ENCODE measurements at places on chromosomes 6 and 20. TPM values are rescaled to one million over a fixed set of nuclear protein-coding genes. Genes with fewer than 3 reads are reported as not detected.

DNA sequence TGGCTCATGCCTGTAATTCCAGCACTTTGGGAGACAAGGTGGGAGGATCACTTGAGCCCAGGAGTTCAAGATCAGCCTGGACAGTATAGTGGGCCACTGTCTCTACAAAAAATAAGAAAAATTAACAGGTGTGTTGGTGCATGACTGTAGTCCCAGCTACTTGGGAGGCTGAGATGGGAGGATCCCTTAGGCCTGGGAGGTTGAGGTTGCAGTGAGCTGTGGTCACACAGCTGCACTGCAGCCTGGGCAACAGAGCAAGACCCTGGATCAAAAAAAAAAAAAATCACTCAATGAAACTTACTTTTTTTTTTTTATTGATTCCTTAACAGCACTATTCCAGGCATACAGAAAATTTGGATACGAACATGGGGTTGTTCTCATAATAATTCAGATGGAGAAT lies 14.0 kb downstream of the CDKAL1 start:
- no peak for DNase-seq

DNA sequence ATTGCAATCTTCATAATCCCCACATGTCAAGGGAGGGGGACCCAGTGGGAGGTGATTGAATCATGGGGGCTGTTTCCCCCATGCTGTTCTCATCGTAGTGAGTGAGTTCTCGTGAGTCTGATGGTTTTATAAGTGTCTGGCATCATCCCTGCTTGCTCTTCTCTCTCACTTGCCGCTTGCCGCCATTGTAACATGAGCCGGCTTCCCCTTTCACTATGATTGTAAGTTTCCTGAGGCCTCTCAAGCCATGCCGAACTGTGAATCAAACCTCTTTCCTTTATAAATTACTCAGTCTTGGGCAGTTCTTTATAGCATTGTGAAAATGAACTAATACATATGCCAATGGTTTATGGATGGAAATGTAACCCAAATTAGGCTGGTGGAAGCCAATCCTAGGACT lies 109.4 kb upstream of the AKAP12 start:
- DNase-seq, result no peak

Gene PLN
- polyA plus RNA-seq, result 96.0 TPM

GRCh38 chr6:48429610-48430009 lies 318.6 kb upstream of the PTCHD4 start:
- DNase-seq, result no peak

- DNase-seq, result peak; percentile 61
Observed at GRCh38 chr6:151004383-151005024, 139.0 kb downstream of the MTHFD1L start.

DNA sequence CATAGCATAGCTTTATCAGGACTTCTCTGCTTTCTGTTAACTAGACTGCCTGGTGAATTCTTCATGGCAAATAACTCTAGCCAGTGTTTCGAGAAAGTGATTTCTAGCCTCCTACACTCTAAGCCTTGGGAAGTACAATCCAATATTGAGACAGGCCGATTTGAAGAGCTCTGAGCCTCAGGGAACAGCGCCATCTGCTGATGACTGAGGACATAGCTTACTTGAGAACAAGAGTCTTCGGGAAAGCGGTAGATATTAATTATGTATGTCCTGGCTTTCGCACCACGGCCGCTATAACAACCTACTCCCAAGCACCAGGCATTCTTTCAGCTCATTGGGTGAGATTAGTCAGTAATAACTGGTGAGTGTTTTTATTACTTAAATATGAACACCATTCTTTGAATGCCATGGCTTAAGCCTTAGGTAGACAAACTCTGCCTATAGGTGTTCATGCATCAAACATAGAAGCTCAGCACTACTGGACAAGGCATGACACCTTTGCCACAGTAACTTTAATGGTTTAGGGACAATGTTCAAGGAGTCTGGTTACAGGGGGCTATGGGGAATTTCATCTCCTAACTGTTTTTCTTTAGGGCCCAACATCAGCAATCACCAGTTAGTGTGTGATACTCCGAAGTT lies 518.6 kb downstream of the BMP2 start:
- peak; percentile 67 for DNase-seq

- no peak for DNase-seq
Observed at GRCh38 chr20:47843886-47844567, 58.7 kb upstream of the SULF2 start.

Gene MYB
- polyA plus RNA-seq, result 0.18 TPM

DNA sequence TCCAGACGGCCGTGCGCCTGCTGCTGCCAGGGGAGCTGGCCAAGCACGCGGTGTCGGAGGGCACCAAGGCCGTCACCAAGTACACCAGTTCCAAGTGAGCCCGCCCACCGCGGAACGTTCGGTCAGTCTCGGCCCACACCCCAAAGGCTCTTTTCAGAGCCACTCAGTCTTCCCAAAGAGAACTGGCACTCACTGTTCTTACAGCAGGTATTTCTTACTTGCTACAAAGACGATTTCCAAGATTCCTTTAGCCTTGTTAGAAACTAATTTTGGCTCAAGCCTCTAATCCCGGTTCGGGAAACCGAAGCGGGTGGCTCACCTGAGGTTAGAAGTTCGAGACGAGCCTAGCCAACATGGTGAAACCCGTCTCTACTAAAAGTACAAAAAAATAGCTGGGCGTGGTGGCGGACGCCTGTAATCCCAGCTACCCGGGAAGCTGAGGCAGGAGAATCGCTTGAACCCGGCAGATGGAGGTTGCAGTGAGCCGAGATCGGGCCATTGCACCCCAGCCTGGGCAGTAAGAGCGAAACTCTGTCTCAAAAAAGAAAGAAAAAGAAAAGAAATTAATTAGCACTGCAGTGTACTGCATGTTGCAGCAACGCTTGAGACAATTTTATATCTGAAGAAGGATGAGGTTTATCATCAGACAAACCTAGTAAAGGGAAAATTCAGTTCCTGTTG lies 73.1 kb downstream of the OR2B2 start:
- DNase-seq, result no peak

Gene MMS22L
- polyA plus RNA-seq, result 2.7 TPM

Gene SLC22A16
- polyA plus RNA-seq, result 0.53 TPM

Gene TREM2
- polyA plus RNA-seq, result 1.5 TPM

DNA sequence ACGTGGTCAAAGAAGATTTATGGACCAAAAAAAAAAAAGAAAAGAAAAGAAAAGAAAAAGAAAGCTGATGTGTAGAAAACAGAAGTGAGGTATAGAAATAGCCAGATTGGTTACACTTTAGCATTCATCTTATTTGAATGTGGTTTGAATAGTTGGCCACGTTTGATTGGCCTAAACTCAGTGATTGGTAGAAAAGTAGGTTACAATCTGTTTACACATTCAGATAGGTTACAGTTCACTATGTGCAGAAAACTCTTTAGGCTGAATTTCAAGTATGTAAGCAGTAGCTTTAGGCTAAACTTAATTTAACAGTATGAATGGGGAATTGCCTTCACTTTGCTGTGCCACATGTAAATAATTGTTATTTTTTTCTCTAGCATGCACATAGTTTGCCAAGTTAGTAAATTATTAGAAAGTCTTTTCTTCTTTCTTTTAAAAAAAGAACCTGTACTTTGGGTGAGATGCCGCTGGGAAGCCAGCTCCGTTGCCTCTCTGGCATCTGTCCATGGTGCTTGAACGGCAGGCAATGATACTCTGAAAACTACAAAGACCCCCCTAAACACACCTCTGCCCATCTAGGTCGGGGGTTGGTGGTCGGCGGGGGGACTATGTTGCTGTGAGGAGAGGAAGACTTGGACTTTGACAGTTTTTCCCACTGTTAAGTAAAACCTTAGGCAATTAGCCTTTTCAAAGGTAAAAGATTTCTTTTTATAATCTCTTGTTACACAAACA lies 173.0 kb downstream of the AIG1 start:
- DNase-seq, result no peak

- no peak for DNase-seq
Observed at GRCh38 chr6:14807130-14807529, 438.7 kb upstream of the JARID2 start.

DNA sequence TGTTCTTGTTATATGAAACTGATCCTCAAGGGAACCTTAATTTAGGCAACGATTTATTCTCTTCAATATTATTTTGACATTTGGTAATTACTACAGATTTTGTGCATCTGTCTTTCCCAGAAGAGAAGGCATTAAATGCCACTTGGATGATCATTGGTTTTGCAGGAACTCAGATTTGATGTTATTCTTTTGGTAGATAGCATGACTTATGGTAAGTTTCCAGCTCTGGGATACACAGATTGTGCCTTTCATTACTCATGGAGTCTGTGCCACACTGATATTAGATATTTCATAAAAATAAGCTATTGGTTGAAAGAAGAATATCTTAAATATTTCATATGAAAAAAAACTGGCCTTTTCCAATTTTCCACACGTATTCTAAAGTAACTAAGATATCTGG lies 120.1 kb downstream of the AIG1 start:
- DNase-seq, result no peak

Gene TRDN
- 0.09 TPM for polyA plus RNA-seq

DNA sequence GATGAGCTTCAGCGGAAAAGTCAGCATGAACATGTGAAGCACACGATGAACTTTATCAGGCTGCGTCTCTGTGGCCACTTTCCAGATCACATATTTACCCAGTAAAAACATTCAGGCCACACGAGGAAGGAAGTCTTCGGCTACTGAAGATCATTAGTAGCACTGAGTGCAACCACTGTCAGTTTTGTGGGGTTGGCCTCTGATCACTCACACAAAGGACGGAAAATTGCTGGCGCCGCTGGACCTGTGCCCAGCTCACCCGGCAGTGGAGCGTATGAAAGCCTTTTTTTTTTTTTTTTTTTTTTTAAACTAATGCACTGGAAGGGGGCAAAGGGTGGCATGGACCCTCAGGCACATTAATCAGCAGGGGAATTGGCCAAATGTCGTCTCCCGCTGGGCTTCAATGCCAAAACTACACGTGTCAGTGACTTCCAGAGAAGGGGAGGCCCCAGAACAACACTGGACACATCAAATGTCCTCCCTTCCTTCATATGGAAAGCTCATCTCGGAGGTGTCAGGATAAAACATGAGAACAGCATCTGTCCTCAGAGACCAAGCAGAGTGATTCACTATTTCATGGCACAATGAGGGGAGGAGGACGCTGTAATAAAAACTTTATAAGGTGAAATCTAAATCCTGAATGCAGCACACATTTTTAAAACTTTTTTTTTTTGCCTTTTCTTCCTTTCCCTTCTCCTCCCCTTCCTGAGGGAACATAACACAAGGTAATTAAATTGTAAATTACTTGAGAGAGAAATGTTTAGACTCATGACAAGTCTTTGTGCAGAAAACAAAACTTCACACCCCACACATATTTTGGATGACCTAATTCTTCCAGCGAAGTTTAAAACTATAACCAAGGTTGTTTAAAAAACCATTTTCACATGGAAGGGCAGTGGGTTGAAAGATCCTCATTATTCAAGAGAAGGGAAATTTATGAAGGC lies 223.4 kb downstream of the FOXC1 start:
- DNase-seq, result peak; percentile 49

DNA sequence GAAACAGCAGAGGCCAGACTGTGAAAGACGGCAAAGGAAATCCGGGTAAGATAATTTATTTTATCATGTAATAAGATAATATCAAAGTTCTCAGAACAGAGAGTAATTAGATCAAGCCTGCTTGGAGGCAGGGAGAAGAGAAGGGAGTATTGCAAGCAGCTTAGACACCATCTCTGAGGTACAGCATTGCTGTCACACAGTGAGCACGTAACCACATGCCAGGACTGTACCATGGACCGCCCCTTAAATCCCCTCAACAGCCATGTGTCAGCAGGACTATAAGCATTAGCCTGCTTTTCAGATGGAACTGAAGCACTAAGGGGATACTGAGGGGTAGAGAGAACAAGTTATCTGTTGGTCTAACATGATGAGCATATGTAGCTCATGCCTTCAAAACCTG lies 141.5 kb downstream of the C6orf118 start:
- DNase-seq, result no peak

DNA sequence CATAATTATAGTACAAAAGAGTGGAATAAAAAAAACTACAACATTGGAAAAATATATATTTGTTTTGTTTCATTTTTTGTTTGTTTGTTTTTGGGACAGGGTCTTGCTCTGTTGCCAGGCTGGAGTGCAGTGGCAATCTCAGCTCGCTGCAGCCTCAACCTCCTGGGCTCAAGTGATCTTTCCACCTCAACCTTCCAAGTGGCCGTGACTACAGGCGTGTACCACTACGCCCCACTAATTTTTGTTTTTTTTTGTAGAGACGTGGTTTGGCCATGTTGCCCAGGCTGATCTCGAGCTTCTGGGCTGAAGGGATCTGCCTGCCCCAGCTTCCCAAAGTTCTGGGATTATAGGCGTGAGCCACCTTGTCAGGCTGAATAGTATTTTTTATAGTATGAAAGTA lies 41.4 kb upstream of the SH3BGRL2 start:
- no peak for DNase-seq

- DNase-seq, result no peak
Observed at GRCh38 chr20:51082988-51083387, 60.1 kb upstream of the KCNG1 start.

- no peak for DNase-seq
Observed at GRCh38 chr6:22083119-22083518, 213.7 kb downstream of the PRL start.

DNA sequence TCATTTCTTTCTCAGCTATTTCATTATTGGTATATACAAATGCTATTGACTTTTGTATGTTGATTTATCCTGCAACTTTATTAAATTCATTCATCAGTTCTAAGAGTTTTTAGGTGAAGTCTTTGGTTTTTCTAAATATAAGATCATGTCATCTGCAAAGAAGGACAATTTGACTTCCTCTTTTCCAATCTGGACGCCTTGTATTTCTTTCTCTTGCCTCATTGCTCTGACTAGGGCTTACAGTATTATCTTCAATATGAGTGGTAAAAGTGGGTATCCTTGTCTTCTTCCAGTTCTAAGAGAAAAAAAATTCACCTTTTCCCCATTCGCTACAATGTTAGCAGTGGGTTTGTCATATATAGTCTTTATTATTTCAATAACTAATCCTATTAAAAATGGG lies 38.0 kb downstream of the KIF16B start:
- DNase-seq, result no peak

- DNase-seq, result no peak
Observed at GRCh38 chr6:119626884-119627619, 277.5 kb upstream of the MAN1A1 start.

GRCh38 chr20:2402271-2402980 lies 21.7 kb downstream of the TGM6 start:
- no peak for DNase-seq

DNA sequence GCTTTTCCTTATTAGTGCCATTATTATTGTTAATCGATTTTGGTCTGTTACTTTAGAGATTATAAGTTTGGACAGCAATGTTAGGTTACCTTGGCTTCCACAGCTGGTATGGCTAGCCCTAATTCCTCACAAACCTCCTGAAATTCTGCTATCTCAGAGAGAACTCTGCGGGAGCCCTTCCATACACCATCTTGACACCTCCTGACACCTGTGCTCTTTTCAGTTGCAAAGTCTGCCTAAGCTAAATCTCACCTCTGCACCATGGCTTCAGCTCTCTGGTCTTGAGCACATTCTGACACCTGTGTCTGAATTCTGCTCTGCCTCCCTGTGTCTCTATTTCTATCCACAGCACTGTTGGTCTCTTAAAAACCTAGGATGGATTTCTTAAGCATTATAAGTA lies 106.5 kb downstream of the DCDC2 start:
- no peak for DNase-seq

- no peak for DNase-seq
Observed at GRCh38 chr6:80940976-80941375, 811.5 kb downstream of the TENT5A start.

GRCh38 chr6:157575436-157576145 lies 194.6 kb downstream of the ZDHHC14 start:
- DNase-seq, result no peak

Measured in urinary bladder (tissue), 4 donors.